ENCODE measurements at places on chromosomes 2 and 18.

- DNase-seq = no peak
Measured at GRCh38 chr2:141109633-141110032, 1021.2 kb downstream of the LRP1B start.

DNA sequence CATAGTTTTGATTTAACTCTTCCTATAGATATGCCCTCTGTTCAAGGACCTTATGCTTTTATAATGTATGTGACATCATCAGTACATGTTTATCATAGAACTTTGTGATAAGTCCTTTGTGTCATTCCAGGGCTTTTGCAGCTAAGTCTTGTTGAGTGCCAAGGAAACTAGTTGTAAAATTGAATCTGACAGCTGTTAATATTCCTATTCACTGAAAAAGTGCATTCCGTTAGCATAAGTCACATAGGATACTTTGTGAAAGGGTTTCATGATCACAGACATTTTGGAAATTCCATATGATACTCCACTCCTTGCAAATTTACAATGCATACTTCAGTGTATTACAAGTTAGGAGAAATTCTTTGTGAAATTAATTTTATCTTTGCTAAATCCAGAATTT is 503.4 kb downstream of the CCDC85A start:
- no peak for DNase-seq

DNA sequence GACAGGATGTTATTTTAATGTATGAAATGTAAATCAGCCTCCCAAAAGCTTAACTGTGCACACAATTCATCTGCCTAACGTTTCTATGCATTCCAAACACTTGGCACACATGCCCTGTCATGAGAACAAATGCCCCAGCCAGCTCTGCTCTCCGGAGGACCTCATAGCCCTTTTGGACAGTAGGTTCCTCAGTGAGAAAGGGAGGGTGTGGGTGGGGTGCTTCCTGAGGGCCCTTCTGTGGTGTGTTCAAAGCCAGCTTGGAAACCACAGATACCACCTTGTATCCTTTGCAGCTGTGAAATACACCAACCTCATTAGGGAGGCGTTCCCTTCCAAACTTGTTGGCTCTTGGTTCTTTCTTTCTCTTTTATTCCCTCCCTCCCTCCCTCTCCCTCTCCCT is 102.2 kb upstream of the ASB18 start:
- peak; percentile 20 for DNase-seq

GRCh38 chr2:150482111-150482510 is 5.4 kb downstream of the RND3 start:
- peak; percentile 29 for DNase-seq

GRCh38 chr2:173755798-173756197 is 209.4 kb downstream of the SP3 start:
- DNase-seq = no peak

- no peak for DNase-seq
Measured at GRCh38 chr2:74675090-74675489, 21.0 kb downstream of the SEMA4F start.

GRCh38 chr18:41038071-41038470 is 917.0 kb upstream of the PIK3C3 start:
- DNase-seq = no peak

DNA sequence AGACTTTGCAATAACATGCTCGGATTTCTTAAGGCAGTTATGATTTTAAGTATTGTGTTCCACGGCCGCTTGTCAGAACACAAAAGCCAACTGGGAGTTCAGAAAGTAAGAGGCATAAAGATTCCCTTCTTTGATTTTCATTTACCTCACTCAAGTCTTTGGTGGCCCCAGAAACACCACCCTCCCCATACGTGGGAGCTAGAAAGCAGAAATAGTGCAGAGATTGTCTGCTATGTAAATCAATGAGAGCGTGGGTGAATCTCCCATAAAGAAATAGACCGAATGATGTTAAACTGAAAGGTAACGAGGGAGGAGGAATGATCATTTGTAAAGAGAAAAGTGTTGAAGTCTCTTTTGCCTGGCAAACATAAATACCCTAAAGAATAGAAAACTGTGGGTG is 322.1 kb upstream of the ETAA1 start:
- no peak for DNase-seq

- no peak for DNase-seq
Measured at GRCh38 chr2:189798312-189799029, 14.2 kb downstream of the PMS1 start.

DNA sequence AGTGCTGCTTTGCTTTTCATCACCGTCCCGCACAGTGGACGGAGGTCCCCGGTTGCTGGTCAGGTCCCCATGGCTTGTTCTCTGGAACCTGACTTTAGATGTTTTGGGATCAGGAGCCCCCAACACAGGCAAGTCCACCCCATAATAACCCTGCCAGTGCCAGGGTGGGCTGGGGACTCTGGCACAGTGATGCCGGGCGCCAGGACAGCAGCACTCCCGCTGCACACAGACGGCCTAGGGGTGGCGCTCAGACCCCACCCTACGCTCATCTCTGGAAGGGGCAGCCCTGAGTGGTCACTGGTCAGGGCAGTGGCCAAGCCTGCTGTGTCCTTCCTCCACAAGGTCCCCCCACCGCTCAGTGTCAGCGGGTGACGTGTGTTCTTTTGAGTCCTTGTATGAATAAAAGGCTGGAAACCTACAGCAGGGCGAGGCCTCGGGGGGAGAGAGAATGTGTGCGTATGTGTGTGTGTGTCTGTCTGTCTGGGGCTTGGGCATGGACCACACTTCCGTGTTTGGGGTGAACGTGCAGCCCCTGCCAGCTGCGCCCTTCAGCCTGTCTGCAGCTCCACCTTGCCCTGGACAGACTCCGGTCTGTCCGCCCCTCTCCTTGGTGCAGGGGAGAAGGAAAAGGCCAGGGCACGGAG is 32.3 kb downstream of the GPC1 start:
- no peak for DNase-seq

DNA sequence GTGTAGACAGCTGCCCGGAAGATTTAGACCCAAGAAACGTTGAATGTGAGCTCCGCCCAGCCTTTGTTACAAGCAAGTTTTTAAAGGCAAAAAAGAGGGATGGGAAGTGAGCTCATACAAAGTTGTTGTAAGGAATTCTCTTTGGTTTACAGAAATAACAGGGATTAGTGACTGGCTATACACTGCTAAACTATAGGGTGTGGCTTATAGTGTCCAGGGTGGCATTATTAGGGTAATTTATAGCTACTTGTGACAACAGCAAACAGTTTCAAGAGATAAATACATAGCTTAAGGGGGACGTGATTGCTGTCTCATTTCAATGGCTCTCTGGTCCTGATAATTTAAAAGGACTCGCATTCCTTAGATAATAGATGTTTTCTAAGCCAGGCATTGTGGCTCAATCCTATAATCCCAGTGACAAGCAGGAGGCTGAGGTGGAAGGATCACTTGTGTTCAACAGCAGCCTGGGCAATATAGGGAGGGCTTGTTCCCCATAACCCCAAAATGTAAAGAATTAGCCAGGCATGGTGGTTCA is 66.5 kb upstream of the TGIF1 start:
- no peak for DNase-seq

- no peak for DNase-seq
Measured at GRCh38 chr2:86608832-86609410, 14.7 kb downstream of the RNF103 start.

DNA sequence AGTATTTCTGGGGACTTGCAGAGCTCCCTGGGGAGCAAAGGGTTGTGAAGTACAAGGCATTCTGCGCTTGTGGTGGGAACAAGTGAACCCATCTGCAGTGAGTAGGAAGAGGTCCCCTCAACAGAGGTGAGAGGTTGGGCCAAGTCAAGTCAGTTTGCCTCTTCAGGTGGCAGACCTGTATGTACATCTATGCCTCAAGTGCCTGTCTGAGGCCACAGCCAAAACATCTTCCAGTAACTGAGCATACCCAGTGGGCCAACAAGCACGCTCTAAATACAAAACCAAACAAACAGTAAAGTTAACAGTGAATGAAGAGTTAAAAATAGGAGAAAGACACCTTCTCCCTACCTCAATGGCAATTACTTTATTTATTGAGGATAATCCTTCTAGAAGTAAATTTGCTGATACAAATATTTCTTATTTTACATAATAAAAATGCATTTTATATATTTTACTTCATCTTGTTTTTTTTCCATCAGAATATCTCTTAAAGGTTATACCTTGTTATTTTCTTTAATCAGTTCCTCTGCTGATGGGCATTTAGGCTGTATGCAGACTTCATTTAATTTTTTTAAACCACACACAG is 2.5 kb downstream of the GYPC start:
- DNase-seq = no peak

DNA sequence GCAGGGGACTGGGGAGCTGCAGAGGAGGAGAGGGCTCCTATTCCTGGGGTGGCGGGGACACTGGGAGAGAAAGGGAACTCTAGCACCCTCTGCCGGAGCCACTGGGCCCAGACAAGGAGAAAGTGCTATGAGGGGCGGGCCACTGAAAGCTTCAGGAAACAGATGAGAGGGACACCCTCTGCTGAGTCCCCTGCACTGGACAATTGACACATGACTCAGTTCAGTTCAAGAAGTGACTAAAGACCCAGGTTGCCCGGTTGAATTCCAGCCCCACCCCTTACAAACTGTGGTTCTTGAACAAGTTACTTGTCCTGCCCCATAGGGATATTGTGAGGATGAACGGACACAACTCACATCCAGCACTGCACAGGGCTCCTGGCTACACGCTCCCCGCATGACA is 5.0 kb downstream of the RUFY4 start:
- peak; percentile 61 for DNase-seq

- DNase-seq = no peak
Measured at GRCh38 chr2:173090973-173091660, 15.5 kb downstream of the MAP3K20 start.

DNA sequence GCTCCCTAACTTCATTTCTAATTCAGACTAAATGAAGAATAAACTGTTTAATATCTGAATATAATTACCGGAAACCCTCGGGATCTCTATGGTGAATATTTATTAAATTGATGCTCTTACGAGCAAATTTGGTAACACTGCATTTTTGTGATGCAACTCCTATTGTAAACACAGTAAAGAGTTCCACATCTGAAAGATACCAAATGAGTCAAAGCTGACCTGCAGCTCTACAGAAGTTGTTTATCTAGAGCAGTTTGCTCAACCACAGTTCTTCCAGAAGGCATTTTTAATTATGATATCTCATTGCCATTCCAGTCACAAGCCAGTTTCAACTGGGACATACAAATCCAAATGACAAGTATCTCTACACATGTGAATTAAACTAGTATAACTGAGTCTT is 129.7 kb downstream of the PKP4 start:
- peak; percentile 41 for DNase-seq

GRCh38 chr2:224426656-224427055 is 24.7 kb upstream of the FAM124B start:
- no peak for DNase-seq

- no peak for DNase-seq
Measured at GRCh38 chr2:58896638-58897037, 655.5 kb upstream of the FANCL start.

- no peak for DNase-seq
Measured at GRCh38 chr18:63306249-63306648, 13.3 kb downstream of the BCL2 start.

DNA sequence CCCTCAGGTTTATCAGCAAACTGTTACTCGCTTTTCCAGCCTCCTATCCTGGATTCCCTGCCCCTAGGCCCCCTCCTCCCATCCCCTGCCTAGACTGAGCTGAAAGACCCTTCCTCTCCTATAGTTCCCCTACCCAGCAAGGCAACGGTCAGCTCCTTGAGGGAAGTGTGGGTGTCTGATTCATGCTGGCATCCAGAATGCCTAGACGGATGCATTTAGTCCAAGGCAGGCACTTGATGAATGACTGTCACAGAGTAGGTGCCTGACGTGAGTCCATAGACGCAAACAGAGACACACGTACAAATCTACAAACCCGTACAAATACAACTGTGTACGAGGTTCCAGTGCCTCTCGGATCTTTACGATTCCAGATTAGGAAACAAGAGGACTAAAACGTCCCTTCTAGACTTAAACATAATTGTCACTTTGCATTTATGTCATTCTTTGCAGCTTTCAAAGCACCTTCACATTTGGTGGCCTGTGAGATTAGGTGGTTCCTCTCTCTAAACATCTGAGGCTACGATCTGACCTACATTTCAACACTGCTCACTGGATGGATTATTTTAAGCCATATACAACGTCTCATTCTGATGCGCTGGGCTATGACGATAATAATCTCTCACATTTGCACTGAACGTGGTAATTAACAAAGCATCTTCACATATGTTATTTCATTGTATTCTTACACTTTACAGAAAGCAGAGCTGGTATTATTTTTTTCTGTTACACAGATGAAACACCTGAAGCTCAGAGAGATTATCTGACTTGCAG is 36.7 kb downstream of the DNMT3A start:
- DNase-seq = no peak

DNA sequence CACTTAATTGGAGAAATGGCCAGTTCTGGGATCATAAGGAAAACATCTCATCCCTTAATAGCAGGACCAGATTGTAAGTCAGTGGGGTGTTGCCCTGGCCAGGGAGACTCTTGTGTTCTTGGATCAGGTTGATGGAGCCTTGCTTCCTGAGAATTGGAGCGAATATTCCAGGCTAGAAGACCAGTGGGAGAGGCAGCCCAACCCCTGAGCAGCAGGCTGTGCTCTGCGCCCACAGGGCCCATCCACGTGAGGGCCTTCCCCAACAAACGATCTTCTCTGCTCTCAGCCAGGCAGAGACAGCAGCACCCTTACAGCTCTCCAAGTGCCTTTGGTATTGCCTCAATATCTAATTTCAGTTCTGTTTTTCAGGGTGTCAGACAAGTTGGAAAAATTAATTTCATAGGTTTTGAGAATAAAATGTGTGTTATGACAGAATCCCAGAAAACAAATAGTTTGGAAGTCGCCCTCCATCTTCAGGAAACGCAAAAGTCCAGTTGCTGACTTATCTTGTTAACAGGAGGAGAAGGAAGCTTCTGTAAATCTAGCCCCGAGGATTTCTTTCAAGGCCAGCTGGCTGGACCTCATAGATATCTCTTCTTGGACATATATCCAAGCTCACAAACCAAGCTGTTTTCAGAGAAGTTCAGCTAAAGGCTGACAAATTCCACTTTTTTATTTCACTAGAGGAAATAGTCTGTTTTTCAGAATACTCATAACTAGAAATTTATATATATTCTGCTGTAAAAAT is 105.5 kb downstream of the COPS8 start:
- peak; percentile 26 for DNase-seq

- DNase-seq = no peak
Measured at GRCh38 chr18:38459131-38459994, 893.8 kb upstream of the CELF4 start.
